NCI-H748 treated with DMSO at 0.1 percent for 48 hours (cell line): ENCODE measurements at places on chromosomes 12 and 14.

DNA sequence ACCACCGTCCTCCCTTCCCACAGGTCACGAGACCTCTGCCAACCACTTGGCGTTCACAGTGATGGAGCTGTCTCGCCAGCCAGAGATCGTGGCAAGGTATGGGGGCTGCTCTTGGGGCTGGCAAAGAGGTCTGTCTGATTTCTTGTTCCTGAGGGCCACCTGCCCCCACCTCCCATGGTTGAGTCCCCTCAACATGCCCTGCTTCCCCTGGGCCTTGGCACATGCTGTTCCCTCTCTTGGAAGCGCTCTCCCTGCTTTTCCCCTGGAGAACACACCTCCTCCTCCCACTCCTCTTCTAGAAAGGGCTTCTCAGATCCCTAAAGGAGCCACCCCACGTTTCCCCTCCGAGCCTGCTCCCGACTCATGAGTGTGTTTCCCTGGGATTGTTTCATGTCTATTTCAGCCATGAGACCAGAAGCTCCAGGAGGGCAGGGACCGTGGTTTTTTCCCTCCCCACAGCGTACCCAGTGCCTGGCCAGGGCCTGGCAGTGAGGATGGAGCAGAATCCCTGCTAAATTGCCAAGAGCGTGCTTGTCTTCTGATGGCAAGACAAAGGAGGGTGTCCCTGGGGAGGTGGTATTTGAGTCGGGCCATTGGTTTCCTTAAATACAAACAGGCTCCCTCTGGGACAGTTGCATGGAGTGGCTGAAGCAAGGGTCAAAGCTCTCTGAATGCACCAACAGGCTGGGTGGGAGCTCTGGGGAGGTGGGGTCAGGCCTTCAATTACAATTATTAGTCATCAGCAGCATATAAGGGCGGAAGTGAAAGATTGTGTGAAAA, 34.1 kb downstream of the CYP46A1 start:
- no peak for DNase-seq

DNA sequence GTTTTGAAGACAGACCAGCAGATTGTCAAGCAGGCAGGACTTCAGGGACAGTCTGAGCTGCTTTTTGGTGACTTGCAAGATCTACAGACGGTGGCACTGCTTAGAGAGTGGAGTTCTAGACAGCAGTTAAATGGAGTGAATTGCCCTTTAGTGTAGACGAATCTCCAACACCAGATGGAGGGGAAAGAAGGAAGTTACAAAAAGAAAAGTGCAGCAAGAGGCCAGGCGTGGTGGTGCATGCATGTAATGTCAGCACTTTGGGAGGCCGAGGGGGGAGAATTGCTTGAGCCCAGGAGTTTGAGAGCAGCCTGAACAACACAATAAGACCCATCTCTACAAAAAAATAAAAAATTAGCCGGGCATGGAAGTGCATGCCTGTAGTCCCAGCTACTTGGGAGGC, 8.4 kb upstream of the HHIPL1 start:
- no peak for DNase-seq

DNA sequence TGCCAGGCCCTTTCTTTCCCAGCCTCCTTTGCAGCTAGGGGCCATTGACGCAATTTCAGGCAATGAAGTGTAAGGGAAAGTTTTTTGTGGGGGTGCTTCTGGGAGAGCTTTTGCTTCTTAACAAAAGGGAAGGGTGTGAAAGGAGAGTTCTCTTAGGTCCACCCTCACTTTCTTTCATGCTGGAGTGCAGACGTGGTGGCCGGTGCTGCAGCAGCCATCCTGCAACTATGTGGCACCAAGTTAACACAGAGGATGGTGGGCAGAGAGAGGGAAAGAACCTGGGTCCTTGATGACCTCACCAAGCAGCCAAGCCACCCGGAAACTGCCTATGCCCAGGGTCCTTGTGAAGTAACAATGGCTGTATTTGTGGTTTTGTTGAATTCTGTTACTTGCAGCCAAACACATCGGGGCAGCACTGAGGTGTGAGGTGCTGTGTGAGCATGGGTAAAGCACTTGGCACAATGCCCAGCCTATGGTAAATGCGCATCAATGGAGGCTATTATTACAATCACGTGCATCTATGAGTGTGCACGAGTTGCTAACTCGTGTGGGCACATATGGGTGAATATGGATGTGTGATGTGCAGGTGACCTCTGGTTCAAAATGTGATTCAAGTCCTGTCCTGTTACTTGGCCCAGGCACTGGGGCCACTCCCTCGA, 122.6 kb downstream of the CALM1 start:
- no peak for DNase-seq

DNA sequence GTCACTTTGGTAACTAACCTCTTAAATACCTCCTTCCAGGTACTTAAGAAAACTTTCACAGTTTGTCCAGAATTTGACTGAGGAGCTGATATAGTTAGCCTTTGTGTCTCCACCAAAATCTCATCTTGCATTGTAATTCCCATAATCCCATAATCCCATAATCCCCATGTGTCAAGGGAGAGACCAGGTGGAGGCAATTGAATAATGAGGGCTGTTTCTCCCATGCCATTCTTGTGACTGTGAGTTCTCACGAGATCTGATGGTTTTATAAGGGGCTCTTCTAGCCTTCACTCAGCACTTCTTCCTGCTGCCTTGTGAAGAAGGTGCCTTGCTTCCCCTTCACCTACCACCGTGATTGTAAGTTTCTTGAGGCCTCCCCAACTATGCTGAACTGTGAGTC, 7.8 kb upstream of the NOVA1 start:
- DNase-seq: no peak

DNA sequence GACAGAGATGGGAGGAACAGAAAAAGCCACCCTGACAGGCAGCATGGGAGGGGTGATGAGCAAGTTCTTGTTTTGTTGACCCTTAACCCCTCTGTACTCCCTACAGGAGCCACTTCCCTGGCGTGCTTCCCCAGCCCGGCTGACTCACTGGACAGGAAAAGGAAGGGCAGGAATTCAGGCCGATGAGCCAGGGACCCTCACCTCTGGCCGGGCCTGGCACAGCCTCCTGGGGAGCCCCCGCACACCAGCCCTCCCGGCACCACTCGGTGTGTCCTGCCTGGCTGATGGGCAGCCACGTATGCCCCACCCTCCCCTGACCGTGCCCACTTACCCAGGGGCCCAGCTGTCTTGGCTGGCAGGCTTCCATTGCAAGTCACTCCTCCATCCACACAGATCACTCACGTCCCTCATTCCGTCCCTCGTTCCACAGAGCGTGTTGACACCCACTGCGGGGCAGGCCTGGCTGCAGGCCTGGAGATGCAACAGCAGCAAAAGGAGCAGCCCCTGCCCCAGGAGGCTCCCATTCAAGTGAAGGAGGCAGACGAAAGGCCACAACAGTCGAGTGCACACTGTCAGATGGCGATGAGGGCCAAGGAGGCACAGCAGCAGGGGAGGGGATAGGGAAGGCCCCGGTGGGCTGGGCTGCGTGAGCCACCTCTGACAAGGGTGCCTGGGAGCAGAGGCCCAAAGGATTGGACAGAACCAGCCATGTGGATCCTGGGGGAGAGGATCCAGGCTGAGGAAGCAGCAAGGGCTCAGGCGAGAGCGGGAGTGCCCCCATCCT, 19.7 kb upstream of the CD9 start:
- no peak for DNase-seq

DNA sequence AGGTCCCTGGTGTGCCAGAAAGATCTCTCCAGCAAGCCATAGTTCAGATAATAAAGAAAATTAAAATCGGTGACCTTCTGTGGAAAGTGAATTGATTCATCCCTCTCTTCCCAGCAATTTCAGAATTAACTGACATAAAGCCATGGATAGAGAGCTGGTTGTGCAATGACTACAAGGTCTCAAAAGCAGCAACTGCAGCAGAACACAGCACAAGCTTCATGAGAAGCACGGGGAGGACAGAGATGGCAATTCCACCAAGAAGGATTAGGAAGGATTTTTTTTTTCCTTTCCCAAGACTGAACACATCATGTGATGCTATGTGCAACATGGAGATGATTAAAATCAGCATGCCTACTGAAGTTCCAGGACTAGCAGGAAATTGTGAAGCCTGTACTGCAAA, 154.9 kb upstream of the PLEKHG7 start:
- no peak for DNase-seq

DNA sequence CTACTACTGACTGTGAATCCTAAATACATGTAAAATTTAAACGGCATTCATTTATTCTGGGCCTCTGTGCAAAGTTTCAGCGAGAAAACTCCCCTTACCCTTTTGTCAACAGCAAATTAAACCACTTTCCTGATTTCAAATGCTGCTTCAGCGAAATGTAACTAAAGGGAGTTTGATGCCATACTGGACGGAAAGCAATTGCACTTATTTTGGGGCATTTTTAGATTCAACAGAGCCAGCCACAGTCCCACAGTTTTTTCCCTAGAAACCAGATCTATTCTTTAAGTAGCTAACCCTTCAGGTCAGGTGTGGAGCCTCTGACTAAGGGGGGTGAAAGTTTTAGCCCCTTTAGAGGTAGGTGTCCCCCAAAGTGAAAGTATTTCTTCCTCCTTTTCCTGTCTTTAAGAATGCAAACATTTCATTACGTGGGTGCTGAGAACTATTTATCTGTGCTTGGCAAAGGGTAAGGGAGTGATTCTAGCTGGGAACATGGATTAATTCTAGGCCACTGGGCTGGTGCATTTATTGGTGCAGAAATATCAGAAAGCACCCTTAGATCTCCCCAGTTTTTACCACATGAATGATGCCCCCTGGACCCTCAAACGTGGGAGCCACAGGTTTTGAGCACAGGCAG, 72.7 kb downstream of the SPTB start:
- no peak for DNase-seq

GRCh38 chr14:33386140-33386539, 447.5 kb downstream of the NPAS3 start:
- no peak for DNase-seq

DNA sequence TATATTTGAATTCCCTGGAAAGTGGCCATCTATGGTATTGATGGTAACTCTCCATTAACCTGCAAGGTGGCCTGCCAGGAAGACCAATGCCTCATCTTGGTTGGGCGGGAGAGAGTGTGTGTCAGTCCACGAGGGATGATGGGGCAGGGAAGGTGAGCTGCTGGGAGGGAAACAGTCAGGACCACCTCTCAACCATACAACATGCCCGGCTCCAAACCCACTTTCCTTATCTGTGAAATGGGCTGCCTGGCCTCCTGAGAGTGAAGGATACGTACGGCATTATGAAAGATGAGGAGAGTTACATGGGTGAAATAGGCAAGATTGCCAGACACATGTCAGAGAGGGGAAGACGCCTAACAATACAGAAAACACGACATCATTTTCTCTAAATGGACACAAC, 70.9 kb downstream of the RBM19 start:
- no peak for DNase-seq

DNA sequence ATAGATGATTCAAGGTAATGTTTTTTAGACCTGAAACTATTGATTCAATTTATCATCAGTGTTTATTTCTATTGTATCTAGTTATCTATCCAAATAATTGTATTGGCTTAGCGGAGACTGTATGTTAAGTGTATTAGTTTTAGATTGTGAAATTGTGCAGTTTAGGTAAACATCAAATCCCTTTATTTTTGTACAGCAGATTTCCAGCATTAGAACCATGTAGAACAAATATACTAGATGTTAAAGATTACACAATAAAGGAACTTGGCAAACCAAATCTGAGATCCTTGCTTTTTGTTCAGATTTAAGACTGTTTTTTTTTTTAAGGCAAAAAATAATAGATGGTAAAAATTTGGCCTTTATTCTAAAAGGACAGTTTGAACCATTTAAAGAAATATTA, 39.3 kb downstream of the PPM1A start:
- DNase-seq: no peak
